Thyroid gland (tissue), 4 donors: ENCODE measurements at places on chromosomes 16 and 17.

DNA sequence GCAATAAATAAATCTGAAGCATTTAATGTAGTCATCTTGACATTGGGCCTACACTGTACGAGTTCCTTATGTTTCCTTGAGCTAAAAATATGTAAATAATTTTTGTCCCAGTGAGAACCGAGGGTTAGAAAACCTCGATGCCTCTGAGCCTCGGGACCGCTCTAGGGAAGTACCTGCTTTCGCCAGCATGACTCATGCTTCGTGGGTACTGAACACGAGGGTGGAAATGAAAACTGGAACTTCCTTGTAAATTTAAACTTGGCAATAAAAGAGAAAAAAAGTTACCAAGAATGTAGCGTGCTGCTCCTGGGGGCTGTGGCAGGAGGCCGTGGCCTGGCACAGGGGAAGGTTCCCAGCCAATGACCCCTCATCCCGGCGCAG lies 74.1 kb downstream of the SOCS1 start:
- peak; percentile 26 for DNase-seq

- DNase-seq = no peak
Observed at GRCh38 chr17:72710834-72711233, 381.7 kb downstream of the SLC39A11 start.

DNA sequence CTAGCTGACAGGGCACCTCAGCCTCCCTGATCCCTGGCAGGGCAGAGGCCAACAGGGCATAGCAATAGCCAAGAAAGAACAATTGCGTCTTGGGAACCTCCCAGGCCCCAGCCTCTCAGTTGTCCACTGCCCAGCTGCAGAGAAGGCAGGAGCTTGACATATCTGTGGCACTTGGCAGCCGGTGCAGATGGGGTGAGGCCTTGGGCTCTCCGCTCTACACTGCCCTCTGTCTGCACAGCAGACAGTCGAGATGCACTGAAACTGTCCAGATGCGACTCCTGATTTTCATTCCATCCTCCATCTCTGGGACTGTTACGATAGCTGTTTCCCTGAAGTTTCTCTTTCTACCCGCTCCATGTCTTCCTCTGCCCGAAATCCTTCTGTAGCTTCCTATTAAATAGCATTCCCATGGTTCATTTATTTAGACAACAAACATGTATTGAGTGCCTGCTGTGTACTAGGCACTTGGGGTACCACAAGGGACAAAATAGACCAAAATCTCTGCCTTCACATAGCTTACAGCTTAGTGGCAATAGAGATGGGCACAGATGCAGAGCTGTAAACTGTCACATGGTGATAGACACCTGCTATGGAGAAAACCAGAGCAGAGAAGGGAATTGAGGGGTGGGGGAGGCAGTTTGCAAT lies 3.3 kb downstream of the POLR3E start:
- peak; percentile 43 for DNase-seq

DNA sequence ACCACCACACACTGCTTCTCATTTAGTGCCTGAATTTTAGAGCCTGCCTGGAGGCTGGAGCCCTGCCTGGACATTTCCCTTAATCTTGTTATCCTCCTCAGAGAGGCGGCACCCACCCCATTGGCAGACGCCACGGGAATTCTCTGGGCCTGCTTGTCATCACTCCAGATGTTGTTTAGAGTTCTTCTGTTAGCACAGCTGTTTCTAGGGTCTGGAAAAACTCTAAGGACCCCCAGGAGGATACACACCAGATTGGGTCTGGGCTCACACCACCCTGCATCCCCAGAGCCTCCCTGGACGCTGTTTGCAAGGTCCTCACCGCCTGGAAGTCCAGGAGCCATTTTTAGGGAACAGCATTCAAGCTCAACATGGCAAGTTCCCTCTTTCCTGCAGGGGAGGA lies 565 bp upstream of the XAF1 start:
- DNase-seq = no peak

GRCh38 chr16:16020291-16020690 lies 70.9 kb downstream of the ABCC1 start:
- no peak for DNase-seq

DNA sequence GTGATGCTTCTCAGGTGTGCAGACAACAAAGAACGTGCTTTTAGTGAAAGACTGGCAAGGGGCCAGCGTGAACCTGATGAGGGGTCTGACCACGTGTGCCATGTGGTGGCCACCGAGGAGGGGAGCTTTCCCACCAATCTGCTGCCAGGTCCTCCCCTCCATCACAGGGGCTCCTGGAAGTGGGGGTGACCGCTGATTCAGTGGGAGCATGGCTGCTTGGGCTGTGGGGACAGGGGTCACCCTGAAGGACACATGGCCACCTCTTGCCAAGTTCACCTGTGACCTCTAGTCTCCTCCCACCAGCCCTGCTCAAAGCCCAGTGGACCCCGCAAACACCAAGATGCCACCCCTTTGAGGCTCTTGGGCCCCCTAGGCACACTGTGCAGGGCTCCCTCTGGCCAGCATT lies 37.9 kb upstream of the MTSS2 start:
- no peak for DNase-seq

DNA sequence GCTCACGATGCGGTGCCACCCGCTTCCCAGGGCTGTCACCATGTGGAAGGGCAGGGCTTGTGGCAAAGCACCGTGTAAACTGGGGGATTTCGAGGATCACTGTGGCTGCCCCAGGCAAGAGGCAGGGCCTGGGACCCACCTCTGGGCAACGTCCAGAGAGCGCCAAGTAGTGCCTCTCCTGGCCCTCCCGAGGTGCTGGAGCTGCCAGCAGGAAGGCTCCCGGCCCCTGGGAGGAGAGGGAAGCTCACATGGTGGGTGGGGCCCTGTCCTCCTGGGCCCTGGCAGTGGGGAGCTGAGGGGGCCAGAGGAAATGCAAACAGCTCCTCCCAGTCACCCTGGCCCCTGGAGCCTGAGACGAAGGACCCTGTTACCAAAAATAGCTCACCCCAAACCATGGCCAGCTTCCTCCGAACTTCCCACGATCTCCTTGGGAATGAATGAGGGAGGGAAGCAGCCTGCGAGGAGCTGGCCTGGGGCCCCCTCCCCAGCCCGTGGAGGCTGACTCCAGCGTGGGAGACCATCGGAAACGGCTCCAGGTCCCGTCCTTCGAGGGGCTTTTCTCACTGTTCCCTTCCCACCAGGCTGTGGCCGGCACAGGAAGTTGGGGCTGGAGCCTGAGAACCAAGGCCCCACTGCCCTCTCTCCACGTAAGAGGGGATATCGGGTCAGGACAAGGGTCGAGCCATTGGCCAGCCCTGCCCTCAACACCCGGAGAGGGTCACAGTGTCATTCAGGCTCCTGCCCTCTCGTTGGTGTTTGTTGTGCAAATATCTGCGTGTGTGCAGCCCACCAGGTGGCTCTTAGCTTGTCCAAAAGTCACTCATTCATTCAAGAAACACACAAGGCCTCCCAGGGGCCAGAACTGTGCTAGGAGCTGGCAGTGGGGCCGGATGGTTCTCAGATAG lies 17.7 kb downstream of the VASN start:
- no peak for DNase-seq
